ENCODE measurements at places on chromosomes 7 and 10.
A peak's percentile ranks its signal among the peaks of the same experiment; 100 is the strongest.

GRCh38 chr10:77068969-77069368 lies 568.6 kb downstream of the KCNMA1 start:
- DNase-seq: no peak

DNA sequence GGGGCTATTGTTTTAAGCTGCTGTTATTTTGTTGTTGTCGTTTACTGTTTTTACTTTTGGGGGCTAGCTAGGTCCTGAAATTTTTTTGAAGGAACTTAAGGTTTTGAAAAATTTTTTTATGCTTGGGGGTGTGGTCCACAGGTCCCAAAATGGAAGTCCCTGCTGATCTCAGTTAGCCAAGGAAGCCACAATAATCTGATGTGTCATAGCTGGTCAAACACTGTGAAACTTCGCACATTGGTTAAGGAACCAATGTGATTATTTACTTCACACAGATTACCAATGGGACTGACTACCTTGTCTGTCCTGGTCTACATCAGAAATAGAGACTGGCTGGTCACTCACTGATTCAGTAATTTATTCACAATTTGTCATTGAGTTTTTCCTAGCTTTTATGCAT lies 29.5 kb upstream of the HYCC1 start:
- no peak for DNase-seq

GRCh38 chr7:85573346-85573745 lies 386.5 kb upstream of the SEMA3D start:
- no peak for DNase-seq

DNA sequence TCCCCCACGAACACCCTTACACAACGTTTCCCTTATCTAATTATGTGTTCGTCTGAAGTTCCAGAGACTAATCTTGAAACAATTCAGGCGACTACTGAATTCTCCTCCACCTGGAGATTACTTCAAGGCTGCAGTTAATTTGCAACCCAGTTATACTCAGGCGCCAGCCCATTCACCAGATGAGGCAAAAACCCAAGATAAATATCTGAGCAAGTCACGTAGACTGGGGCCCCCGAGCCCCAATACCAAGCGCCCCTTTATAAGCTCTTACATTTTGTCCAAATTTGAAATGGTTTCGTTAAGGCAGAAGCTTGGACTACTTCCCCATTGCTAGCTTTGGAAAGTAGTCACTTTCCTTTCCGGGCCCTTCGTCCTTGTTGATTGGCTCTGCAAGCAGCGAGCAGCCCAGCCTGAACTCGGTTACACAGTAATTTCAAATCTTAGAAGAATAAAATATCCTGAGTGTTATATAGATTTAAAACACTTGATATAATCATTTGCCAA lies 1.2 kb downstream of the TPK1 start:
- peak; percentile 33 for DNase-seq

DNA sequence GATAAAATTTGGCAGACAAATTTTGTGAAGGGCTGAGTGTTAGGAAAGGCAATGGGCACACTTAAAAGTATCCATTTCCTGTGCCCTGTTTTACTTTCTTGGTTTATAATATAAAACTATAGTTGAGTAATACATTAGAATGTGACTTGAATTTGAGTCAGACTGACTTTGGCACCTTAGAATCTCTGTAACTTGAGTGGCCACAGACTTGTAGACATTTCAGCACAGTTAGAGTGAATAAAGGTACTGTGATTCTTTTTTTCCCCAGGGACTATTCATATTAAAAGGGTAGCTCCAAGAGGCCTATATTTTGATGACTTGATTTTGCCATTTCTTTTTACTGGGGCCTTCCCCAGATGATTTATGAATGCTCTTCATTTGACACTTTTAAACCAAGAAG lies 22.4 kb downstream of the GBF1 start:
- DNase-seq: no peak

GRCh38 chr10:96706331-96706853 lies 13.9 kb downstream of the PIK3AP1 start:
- DNase-seq: no peak

GRCh38 chr10:7915923-7916536 lies 97.7 kb downstream of the TAF3 start:
- DNase-seq: no peak

- DNase-seq: no peak
These were observed 765.9 kb downstream of the GRM8 start for GRCh38 chr7:126486806-126487205.

DNA sequence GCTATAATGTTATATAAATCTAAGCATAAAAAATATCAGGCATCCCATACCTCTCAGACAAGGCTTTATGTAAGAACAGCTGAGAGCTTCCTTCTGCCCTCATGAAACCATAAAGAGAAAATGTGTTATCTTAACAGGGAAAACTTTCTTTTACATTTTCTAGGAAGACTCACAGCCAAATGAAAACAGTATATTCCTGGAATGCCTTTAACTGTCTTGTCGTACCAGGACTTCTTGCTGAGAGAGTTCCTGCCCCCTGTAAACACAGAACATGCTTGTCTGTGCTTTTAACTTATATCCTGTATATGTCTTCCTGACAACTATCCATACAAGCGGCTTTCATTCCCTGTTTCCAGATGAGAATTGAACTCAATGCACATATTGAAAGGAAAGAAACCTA lies 64.8 kb upstream of the AHR start:
- no peak for DNase-seq

- no peak for DNase-seq
These were observed 100.9 kb downstream of the JMJD1C start for GRCh38 chr10:63364918-63365317.

- DNase-seq: no peak
These were observed 46.7 kb downstream of the NOC3L start for GRCh38 chr10:94315975-94316464.

DNA sequence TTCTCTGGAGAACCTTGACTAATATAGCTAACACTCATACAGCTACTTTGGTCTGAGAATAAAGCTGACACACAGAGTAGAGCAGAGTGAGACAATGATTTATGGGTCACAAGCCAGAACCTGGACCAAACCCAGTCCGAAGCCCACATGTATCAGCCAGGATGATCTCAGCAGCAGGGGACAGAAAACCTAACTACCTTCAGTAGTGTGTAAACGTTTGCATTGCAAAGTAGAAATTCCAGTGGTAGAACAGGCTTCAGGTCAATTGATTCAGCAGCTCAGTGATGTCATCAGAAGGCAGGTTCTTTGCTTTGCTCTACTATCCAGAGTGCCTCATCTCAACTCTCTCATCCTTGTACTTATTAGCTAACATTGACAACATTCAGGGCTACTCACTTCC lies 62.5 kb upstream of the PALS2 start:
- no peak for DNase-seq

GRCh38 chr10:79981450-79982361 lies 32.8 kb upstream of the SFTPD start:
- no peak for DNase-seq

Data from GM12892 (cell line).